ENCODE measurements at places on chromosomes 5 and 9.

GRCh38 chr9:130660326-130660682 lies 4.1 kb upstream of the PRDM12 start:
- no peak for DNase-seq

DNA sequence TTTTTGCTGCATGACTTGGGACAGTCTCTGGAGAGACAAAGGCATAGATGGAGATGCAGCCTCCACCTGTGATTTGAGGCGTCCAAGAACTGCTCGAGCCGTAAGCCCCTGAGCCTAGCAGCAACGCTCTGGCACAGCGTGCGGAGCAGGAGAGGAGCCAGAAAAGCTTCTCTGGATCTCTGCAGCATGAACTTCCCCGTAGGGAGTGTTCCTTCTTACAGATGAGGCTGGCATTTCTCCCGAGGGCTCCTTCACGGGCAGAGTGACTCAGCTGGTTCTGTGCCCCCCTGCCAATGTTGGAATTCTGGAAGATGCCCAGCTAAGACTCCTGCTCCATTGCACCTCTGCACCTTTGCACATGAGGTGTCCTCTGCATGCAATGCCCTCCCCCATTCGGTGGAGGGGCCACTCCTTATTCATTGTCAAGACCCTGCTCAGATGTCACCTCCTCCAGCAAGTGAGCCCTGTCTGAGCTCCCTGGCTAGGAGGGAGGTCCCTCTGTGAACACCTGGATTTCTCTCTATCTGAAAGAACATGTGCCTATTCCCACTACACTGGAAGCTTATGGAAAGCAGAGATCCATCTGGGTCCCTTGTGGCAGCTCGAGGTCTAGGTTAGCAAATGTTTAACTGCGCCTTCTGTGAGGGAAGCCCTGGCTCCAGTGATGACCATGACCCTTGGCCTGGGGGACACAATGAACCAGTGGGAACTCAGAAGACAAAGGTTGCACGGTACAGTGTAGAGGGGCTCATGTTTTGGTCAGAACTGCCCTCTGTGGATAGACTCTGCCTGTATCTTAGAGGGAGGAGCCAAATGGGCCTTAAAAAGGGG lies 39.6 kb downstream of the SH3PXD2B start:
- no peak for DNase-seq

DNA sequence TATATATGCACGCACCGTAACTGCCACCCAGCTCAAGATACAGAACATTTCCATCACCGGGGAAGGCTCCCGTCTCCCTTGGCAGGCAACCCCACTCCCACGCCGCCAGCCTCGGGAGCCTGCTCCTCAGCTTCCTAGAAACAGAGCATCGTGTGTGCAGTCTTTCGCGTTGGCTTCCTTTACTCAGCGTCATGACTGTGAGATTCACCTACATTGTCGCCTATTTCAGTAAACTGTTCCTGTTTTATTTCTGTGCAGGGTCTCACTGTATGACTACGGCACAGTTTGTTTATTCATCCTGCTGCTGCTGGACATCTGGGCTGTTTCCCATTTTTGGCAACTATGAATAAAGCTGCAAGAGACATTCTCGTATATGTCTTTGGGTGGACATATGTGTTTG lies 90.7 kb downstream of the STK10 start:
- no peak for DNase-seq

GRCh38 chr5:135602882-135603721 lies 24.3 kb upstream of the CXCL14 start:
- DNase-seq = no peak

- no peak for DNase-seq
Measured at GRCh38 chr9:86812616-86813015, 134.7 kb downstream of the GAS1 start.

DNA sequence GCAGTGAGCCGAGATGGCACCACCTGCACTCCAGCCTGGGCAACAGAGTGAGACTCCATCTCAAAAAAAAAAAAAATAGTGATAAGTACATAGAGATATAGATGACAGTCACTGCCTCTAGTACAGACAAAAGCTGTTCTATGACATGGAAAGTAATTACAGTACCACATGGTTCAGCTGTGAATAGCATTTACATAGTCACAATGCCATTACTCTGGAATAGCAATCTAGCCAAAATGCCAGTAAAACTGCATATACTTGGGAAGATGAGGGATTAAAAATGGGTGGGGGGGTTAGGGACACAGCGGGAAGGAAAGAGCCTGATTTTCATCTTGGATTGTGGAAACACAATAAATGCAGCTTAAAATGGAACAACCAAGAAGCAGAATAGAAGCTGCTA lies 39.4 kb upstream of the CNOT6 start:
- DNase-seq = no peak

DNA sequence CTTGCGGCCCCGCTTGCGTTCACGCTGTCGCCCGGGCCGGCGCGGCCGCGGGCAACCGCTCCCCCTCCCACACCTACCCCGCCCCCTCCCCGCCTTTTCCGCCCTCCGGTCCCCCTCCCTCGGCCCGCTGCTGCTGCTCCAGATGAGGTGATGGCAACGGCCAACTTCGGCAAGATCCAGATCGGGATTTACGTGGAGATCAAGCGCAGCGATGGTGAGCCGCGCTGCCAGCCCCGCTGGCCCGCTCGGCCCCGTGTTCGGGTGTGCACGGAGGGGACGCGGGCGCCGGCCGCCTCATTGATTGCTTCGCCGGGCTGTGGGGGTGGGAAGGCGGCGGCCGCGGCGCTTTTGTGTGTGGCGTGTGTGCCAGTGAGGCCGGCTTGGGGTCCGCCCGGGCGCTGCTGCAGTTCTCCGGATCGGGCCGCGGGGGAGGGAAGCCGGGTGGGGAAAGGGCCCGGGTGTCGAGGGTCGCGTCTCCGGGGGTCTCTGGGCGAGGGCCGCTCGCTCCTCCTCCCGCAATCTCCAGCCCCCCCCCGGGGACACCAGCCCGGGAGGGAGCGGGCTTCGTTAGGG lies 403 bp downstream of the KIF2A start:
- peak; percentile 91 for DNase-seq

GRCh38 chr9:131517761-131518190 lies 13.3 kb downstream of the UCK1 start:
- peak; percentile 28 for DNase-seq

DNA sequence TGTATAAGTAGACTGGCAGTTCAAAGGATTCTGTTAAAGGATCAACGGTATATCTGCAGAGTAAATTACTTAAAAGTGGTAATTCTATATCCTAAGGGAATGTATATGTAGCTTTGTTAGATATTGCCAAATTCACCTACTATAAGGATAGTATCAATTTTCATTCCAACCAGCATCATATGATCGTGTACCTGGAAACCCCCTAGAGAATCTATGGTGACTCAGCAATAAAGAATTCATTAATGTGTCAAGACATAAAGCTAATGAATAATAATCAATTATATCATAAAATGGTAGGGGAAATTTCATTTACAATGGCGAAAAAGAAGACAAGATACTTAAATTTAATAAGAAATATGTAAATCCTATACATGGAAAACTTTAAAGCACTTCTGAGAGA lies 234.1 kb upstream of the ACTBL2 start:
- DNase-seq = no peak

DNA sequence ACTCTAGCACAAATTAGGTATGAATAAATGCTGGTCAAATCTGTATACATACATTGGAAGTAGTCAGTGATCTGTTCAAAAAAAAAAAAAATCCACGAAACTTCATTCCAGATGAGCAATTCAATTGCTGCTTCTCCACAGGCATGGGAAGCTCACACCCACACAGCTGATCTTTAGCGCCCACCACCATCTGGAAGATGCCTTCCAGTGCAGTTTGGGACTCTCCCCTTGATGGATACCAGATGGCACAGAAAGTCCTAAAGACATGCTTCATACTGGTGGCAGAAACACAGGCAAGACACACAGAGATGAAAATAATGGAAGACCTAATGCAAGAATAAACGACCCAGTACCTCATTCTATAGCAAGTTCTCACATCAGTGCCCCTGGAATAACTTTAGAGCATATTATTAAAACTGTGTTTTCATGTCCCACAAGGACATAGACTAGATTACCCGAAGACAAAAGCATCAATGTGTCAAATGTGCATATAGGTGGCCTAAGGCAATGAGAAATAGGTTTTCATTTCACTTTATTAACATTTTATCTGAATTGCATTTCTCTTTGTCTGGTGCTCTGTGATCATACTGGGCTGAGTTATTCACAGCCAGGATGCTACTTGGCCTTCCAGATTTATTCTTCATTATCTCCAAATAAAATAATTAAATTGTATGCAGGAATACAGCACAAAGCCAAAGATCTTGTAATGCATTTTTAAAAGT lies 135.4 kb upstream of the TAS2R1 start:
- no peak for DNase-seq

- no peak for DNase-seq
Measured at GRCh38 chr9:13847270-13847669, 466.7 kb downstream of the NFIB start.

DNA sequence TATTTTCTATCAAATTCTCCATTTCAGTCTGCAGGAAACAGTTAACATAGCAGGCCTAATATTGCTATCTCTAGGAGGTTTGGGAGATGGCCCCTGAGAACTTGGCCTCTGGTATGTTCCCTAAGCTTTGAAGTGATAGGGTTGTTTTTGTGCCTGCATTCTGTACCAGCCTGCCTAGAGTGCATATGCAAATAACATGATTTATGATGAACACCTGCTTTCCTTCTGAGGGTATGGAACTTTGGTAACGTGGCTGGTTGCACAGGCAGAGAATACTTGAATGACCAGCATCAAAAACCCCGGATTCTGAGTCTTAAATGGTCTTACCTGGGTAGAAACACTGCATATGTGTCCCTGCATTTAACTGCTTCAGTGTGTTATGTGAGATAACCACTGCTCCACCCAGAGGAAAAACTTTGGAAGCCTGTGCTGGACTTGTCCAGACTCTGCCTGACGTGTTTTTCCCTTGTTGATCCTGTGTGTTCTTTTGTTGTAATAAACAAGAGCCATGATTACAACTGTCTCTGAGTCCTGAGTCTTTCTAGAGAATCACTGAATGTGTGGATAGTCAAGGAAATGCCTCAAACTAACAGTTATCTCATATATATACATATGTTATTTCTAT lies 111.3 kb upstream of the ABCA1 start:
- no peak for DNase-seq

GRCh38 chr9:83410701-83411100 lies 127.5 kb downstream of the FRMD3 start:
- no peak for DNase-seq

- DNase-seq = no peak
Measured at GRCh38 chr9:33139421-33140228, 27.5 kb downstream of the B4GALT1 start.

DNA sequence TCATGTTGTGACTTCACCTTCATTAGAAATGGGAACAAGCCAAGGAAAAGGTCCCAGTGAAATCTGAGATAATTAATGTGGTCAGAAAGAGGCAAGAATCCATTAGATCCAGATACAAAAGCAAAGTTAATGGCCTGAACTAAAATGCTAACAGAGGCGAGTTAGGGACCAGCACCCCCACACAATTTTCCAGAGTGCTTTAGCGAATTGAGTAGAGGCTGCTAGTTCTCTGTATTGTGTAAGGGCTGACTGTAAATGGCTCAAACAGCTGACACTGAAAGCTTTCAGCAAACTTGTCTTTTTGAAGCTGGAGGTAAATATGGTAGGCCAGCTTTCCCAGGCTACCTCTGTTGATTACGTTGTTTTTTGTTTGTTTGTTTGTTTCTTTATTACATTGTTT lies 75.5 kb downstream of the CSNK1A1 start:
- no peak for DNase-seq

DNA sequence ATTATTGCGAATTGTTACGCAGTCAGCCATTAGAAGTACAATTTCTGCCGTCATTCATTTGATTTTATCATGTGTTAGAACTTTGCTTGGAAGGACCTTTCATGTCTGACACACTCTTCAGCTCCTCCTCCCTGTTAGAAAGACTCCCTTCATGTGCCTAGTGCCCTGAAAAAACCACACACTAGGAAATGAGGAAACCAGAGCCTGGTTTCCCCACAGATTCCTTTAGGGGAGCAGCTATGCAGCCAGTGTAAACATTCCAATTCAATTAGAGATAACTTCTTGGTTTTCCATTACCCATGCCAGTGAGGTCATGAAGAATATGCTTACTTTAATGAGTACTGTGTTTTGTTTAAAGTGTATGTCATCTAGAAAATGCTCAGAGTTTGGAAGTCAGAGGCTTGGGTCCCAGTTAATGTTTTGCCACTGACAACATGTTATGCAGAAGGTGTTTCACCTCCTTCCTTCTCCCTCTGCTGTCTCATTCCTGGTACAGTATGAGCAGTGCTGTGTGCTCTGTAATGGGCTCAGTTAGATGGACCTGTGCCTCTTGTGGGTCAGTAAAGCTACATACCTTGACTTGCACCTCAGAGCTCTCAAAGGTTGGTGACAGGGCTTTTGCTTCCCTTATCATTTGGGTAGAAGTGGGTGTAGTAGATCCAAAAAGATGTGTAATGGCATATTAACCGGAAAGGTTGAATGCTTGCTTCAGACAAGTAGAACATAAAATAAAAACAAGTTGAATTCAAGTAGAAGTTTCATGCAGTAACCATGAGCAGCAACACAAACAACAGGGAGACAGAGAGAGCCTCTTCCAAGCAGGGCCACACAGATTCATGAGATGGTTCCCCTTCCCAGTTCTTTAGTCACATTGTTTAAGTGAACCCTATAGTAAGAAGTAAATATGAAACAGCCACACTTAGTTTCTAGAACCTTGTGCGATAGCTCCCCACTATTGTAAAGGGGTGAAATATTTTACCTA lies 52.6 kb upstream of the TNFAIP8 start:
- DNase-seq = no peak

DNA sequence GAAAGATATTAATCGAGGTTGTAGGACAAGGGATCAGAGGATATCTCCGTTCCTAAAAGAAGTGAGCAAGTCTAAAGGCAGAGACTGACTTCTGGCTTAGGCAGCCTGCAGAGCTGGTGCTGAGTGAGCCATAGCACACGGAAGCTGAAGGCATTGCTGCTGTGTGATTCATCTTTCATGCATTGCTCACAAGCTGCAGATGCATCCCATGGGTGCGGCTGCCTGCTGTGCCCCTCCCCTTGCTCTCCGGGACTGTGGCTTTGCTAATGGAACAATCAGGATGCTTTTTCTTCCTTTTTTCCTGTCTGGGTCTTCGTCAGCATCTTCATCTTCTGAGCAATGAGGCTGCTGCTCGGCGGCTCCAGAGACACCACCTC lies 341.4 kb downstream of the DIRAS2 start:
- peak; percentile 9 for DNase-seq

DNA sequence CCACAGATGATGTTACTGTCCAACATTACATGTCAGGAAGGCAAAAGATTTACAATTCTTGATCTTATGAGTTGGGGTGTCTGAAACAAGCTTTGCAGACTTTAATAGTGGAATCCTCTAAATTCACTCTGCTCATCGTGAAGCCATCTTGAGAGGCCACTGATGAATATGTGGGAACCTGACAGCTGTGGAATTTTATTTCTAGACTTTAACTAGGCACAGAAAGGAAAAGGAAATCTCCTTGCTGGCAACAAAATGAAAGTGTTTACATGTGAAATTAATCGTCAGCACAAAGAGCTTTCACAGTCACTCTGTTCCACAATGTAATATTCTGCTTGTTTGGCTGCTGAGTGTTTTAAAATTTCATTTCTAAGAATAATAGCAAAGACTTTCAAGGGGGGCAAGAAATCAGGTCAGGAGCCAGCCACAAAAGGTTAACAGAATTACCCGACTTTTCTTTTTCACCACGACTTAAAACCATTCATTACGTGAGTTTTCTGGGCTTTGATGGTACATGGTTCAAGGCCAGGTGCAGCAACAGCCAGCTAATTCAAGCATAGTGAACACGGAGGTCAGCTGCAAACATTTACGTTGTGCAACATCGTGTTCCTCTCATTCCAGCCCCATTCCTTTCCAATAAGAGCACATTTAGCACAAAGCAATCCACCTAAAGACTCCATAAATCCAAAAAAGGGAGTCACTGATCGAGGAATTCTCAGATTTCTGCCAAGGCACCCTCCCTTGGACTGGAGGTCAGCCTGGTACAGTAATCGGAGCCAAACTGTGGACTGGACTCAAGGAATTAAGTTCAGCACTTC lies 14.6 kb downstream of the NREP start:
- peak; percentile 40 for DNase-seq

Data from C1 segment of cervical spinal cord (tissue), 14 donors.